ENCODE measurements at places on chromosomes 6 and 20. TPM values are rescaled to one million over a fixed set of nuclear protein-coding genes. Genes with fewer than 3 reads are reported as not detected.

Gene DEFB129
- not detected for total RNA-seq

Gene NMBR
- not detected for total RNA-seq

Gene BNIP5
- total RNA-seq: 0.02 TPM

Gene OPRM1
- not detected for total RNA-seq

Gene LY6G6C
- total RNA-seq: 0.09 TPM

Gene TDRD6
- not detected for total RNA-seq

Gene TRIM10
- total RNA-seq: not detected

Gene LCA5
- total RNA-seq: 0.93 TPM

Gene TSPO2
- not detected for total RNA-seq

Gene RGS17
- total RNA-seq: 5.8 TPM

Gene RTF2
- 93.8 TPM for total RNA-seq

Gene RNF144B
- total RNA-seq: 0.37 TPM

Gene MLIP
- total RNA-seq: not detected

Gene KCNK16
- not detected for total RNA-seq

Gene C6orf15
- total RNA-seq: not detected

Gene RWDD1
- 33.2 TPM for total RNA-seq

Gene FAM110A
- 11.7 TPM for total RNA-seq

Gene PRICKLE4
- 0.75 TPM for total RNA-seq

Gene DNPH1
- total RNA-seq: 112 TPM

Gene ZNF318
- 3.9 TPM for total RNA-seq

Gene STX11
- total RNA-seq: 2.7 TPM

Gene TRMT6
- total RNA-seq: 61.1 TPM

Gene MCHR2
- not detected for total RNA-seq

Gene TSBP1
- total RNA-seq: not detected

Gene TFAP2A
- 6.3 TPM for total RNA-seq

Gene IPCEF1
- total RNA-seq: 0.07 TPM

Gene ZNF391
- total RNA-seq: 0.23 TPM

Gene LAMA2
- 0.70 TPM for total RNA-seq

Gene TUBB2B
- 15.8 TPM for total RNA-seq

Gene CDH26
- total RNA-seq: 0.05 TPM

Gene BPIFB2
- total RNA-seq: not detected

Gene MACROD2
- total RNA-seq: 0.34 TPM

Gene FAM83C
- 0.14 TPM for total RNA-seq
